ENCODE measurements at places on chromosomes 2 and 18.
A peak's percentile ranks its signal among the peaks of the same experiment; 100 is the strongest.

DNA sequence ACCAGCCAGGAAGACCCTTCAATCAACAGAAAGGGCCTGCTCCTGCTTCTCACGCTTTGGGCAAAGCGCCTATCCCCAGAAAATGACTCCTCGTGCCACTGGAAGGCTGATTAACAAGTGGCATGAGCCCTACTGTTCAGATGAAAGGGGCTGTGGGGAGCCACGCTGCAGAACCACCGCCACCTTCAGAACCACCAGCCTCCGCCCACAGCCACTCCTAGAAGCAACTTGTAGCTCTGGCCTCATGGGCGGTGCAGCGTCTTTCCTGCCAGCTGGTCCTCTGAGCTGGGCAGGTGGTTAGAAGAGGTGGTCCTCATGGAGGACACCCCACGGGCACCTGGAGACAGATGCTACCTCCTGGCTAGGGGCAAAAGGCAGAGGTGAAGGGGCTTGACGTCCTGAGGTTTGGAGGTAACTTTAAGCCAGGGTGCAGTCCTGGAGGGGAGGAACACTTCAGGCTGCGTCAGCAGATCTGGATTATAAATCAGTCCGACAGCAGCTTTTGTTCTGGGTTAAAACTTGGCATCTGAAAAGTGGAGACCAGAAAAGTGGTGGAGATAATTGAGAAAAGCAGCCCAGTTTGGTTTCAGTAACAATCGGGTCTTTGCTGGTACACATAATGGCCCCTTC, 861 bp upstream of the SEMA4C start:
- DNase-seq: no peak

DNA sequence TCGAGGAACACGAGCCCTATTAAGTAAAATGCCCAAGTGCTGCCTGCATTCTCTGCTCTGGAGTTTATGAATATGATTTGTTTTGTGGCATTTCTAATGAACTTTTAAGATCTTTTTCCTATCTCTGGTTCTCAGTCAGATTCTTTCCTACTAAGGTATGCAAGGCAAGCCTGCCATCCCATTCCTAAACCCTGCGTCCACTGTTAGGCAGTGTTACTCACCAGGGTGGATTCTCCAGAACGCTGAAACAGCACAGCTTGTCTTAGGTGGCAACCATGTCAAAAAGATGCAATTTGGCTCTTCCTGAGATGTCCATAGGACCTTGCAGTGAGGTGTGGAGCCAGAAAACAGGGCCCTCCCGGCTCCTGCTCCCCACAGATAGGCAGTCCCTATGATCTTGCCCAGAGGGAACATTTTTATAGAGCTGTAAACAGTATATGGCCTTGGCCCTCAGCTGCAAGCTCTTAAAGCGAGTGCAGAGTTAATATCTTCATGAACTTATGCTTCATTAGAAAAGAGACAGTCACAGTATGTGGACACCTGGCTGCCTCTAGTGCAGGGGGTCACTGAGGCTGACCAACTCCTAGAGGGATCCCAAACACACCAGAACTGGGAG, 84.4 kb downstream of the TPGS2 start:
- no peak for DNase-seq

DNA sequence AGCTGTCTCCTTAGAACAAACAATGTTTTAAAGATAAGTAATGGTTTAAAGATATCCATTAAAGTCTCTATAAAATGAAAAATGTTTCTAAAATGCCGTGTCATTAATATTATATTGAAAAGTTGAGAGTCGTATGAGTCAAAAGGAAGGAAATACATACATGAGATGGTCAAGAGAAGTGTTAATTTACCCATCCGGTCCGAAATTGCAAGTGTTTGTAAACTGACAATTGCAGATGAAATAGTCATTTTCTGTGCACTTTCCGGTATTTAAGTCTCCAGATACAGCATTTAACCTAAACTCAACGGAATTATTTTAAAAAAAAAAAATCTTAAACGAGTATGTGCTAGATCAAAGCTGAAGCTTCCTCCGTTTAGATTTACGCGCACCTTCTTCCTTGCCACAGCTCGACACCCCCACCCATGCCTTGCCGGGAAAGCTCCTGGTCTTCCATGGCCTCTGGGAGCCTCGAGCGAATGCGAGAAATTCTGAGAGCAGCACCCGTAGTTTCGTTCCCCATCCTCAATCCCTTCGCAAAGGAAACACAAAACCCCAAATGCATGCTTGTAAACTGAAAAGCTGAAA, 1.8 kb downstream of the DSC3 start:
- no peak for DNase-seq

GRCh38 chr18:4250141-4250540, 205.0 kb downstream of the DLGAP1 start:
- no peak for DNase-seq

DNA sequence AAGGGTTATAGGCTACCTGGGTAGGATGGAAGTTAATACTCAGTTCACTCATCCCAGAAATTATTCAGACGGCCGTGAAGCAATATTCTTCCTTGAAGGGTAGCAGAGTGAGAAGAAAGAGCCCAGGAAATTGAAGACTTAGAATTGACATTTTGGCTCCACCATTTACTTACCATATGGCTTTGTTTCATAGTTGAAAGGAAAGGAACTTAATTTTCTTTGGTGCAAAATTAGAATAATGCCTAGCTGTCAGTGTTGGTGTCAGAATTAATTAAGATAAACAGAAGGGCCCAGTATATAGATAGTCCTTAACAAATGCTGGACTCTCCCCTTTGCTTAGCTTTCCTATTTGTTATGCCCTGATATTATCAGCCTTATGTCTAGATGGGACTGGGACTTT, 263.2 kb downstream of the KCNJ3 start:
- DNase-seq: no peak

GRCh38 chr18:63890950-63891304, 3.4 kb downstream of the SERPINB2 start:
- DNase-seq: peak; percentile 47

DNA sequence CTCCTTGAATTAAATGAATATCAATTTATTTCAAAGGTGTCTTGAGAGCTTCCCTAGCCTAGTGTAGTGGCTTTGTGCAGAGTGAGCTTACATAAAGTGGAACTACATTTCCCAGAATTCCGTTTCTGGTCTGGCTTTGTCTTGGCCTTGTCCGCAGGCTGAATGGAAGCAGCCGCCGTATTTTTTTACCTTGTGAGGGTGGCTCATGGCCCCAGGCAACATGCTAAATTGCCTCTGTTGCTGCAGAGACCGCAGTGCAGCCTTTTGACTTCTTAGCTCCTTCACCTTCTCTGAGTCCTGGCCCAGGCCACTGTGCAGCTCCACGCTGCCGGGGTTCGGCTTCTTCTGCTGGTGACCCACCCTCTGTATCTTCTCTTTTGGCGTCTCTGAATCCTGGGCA, 114.8 kb upstream of the SLC38A11 start:
- no peak for DNase-seq

DNA sequence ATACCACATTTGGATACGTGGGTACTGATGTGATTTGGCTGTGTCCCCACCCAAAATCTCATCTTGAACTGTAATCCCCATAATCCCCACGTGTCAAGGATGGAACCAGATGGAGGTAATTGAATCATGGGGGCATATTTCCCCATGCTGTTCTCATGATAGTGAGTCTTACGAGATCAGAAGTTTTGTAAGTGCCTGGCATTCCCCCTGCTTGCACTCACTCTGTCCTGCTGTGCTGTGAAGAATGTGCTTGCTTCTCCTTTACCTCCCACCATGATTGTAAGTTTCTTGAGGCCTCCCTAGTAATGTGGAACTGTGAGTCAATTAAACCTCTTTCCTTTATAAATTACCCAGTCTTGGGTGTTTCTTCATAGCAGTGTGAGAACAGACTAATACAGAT, 70.3 kb downstream of the CHST9 start:
- DNase-seq: no peak

- peak; percentile 50 for DNase-seq
Measured at GRCh38 chr2:56130463-56131070, 53.2 kb upstream of the CCDC85A start.

- DNase-seq: no peak
Measured at GRCh38 chr2:44942304-44943030, 965 bp downstream of the SIX3 start.

- no peak for DNase-seq
Measured at GRCh38 chr2:218387369-218388194, 5.5 kb downstream of the SLC11A1 start.

- DNase-seq: no peak
Measured at GRCh38 chr2:41922177-41922576, 125.6 kb upstream of the PKDCC start.

- DNase-seq: no peak
Measured at GRCh38 chr18:55265984-55266383, 306.7 kb upstream of the CCDC68 start.

- no peak for DNase-seq
Measured at GRCh38 chr2:240369801-240370585, 65.5 kb upstream of the GPC1 start.

DNA sequence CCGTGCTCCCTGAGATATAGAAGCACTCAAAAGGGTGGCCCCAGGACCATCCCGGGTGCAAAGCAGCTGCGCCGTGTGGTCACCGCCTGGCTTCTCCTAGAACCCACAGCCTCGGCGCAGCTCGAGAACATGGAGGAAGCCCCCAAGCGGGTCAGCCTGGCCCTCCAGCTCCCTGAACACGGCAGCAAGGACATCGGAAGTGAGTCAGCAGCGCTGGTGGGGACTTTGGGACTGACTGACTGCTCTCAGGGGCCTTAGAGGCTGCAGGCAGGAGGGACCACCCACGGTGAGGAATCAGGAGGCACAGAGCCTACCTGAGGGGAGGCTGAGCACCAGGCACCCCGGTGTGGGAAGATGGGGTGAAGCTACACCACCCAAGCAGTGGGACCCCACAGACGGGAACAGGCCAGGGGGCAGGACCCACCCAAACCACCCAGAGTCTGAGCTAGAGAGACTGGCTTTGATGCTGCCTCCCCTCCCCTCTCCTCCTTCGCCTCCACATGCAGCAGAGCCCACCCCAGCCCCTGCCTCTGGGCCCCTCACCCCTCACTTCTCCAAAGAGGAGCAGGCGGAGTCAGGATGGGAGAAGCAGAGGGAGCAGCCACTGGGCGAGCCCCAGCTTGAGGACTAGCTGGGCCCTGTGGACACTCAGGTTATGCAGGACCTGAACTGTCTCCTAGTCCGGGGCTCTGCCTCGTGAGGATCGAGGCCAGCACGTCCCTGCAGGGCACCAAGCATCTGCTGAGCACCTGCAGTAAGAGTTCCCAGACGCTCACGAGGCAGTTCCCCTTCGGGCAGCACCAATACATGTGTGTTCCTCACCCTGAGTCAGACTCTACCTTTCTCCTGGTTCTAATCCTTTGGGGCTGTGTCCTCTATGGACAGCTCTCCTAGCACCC, 28.7 kb downstream of the MTERF4 start:
- no peak for DNase-seq

- no peak for DNase-seq
Measured at GRCh38 chr2:19198381-19198780, 160.0 kb downstream of the OSR1 start.

DNA sequence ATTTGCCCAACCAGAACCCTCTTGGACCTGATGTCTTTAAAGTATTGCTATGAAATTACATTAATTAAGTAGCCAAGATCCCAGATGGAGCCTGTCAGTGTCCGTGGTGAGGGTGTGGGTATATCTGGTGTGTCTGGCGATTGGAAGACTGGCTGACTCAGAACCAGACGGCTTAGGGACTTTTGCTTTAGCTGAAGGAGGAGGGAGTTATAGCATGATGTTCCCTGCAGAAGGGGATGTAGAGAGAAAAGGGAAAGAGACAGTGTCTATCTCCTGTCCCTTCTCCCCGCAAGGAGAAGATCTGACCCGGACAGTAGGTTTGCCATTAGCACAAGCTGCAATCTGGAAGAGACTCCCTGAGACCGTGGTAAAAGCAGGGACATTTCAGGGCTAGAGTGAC, 60.6 kb downstream of the POU3F3 start:
- no peak for DNase-seq

GRCh38 chr2:198499539-198499938, 695.1 kb downstream of the PLCL1 start:
- no peak for DNase-seq

- no peak for DNase-seq
Measured at GRCh38 chr18:79818036-79818435, 20.3 kb downstream of the KCNG2 start.

DNA sequence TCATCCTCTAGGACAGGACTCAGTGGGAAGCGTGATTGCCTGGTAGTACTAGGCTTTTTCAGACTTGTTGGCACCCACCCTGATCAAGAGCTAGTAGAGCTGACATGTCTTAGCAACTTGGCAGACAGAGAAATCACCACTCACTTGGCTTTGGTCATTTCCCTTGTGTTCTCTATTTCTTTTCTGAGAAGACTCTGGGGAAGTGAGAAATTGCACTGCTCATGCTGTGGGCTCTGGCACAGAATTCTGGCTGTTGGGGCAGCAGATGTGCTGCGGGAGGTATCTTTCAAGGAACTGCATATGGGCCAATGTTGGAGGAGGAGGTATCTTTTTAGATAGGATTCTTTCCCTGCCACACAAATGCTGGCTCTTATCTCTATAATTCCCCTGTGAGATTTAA, 529.1 kb upstream of the MEX3C start:
- no peak for DNase-seq

- DNase-seq: no peak
Measured at GRCh38 chr2:235868224-235868623, 300.0 kb downstream of the GBX2 start.

DNA sequence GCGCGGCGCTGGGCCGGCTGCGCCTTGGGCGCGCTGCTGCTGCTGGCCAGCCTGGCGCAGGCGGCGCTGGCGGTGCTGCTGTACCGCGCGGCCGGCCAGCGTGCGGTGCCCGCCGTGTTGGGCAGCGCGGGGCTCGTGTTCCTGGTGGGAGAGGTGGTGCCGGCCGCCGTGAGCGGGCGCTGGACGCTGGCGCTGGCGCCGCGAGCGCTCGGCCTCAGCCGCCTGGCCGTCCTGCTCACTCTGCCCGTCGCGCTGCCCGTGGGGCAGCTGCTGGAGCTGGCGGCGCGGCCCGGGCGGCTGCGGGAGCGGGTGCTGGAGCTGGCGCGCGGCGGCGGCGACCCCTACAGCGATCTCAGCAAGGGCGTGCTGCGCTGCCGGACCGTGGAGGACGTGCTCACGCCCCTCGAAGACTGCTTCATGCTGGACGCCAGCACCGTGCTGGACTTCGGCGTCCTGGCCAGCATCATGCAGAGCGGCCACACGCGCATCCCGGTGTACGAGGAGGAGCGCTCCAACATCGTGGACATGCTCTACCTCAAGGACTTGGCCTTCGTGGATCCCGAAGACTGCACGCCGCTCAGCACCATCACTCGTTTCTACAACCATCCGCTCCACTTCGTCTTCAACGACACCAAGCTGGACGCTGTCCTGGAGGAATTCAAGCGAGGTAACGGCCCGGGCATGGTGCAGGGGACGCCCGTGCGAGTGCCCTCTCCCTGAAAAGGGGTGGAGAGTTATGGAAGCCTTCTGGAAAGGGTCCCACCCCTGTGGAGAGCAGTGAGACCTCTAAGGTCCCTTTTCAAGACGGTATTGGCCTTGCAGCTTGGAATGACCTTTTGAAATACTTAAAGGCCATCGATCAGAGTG, 1.0 kb downstream of the CNNM3 start:
- DNase-seq: no peak

DNA sequence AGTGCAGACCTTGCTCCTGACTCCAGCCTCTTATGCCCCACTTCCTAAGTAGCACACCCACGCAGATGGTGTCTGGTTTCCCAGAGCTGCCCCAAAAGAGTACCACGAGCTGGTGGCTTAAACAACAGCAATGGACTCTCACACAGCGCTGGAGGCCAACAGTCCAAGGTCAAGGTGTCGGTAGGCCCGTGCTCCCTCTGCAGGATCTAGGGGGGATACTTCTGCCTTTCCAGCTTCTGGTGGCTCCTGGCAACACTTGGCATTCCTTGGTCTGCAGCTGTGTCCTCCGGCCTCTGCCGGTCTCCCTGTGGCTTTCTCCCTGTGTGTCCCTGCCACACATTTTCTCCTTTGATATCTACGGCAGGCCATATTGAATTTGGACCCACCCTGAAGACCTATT, 99.0 kb downstream of the TSHZ1 start:
- no peak for DNase-seq

- no peak for DNase-seq
Measured at GRCh38 chr2:128642821-128643220, 324.2 kb upstream of the HS6ST1 start.

Measured in NCI-H1930 (cell line).